Right kidney (tissue), 9 donors: ENCODE measurements at places on chromosomes 3 and 15.

- no peak for DNase-seq
Observed at GRCh38 chr15:66151809-66152208, 101.7 kb downstream of the MEGF11 start.

GRCh38 chr15:93314245-93314644 lies 225.2 kb upstream of the RGMA start:
- no peak for DNase-seq

GRCh38 chr3:156176048-156176447 lies 55.7 kb downstream of the KCNAB1 start:
- DNase-seq: no peak

DNA sequence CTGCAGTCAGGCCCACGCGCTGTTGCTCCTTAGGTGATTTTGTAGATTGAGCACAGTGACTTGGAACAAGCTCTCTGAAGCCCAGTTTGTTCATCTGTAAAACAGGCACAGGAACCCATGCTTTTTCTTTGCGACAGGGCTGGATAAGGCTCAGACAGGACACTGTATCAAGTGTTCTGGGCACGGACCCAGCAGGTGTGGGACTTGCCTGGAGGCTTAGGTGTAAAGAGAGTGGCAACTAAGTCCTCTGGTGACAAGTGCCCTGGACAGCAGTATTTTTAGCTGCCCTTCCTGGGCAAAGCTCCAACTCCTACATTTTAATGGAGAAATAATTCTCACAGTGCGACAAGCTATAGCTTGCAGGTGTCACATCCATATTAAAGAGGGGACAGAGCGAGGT lies 32.2 kb downstream of the CD276 start:
- no peak for DNase-seq

GRCh38 chr3:12972781-12973702 lies 100.2 kb downstream of the IQSEC1 start:
- DNase-seq: no peak

GRCh38 chr3:23735535-23736326 lies 70.0 kb upstream of the UBE2E1 start:
- no peak for DNase-seq

DNA sequence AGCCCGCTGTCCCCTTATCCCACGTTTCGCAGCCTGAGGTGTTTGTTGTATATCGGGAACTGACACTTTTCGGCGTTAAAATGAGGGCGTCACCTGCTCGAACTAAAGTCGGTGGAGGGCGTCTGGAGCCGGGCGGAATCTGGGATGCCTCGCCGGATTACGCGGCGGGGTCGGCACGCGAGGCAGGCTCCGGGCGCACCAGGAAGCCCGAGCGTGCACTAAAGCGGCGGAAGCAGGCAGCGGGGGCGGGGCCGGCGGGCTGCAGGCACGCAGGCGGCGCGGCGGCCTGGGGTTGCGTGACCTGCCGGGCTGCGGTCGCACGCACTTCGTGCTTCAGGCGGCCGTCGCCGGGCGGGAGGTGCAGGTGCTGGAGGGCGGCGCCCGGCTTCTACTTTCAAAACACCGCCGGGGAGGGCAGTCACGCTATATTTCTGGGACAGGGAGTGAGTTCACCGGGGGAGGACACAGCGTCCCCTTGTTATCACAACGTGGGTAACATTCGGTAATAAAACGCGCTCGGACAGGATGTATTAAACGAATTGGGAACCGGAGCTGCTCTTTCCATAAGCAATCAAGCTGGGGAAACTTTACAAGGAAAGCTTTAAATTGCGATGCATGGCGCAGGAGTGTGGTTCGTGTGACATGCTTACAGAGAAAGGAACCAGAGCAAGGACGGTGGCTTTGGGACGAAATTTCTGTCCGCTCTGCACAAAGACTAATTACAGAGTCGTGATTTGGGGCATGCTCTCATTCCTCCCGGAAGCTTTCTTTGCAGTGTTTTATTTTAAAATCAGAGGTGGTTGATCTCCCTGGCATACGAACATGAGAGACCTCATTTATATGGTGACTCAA lies 9.1 kb upstream of the LEKR1 start:
- peak; percentile 92 for DNase-seq

DNA sequence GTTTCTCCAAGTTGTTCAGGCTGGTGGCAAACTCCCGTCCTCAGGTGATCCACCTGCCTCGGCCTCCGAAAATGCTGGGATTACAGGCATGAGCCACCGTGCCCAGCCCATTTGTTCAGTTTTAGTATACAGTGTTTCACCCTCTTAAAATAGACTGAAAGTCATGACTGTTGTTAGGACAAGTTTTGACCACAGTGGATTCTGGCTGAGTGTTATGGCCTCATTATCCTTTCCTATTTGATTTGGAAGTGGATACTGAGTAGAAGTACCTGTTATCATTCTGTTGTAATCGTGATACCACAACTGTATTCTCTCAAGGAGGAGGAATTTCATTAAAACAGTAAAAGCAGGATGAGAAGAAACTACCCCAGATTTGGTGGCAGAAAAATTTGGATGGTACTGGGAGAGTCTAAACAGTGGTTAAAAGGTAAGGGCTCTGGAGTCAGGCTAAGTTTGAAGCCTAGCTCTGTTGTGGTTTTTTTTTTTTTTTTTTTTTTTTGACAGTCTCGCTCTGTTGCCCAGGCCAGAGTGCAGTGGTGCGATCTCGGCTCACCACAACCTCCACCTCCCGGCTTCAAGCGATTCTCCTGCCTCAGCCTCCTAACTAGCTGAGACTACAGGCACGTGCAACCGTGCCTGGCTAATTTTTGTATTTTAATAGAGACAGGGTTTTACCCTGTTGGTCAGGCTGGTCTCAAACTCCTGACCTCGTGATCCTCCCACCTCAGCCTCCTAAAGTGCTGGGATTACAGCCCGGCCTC lies 2.6 kb downstream of the MAP2K1 start:
- DNase-seq: no peak

DNA sequence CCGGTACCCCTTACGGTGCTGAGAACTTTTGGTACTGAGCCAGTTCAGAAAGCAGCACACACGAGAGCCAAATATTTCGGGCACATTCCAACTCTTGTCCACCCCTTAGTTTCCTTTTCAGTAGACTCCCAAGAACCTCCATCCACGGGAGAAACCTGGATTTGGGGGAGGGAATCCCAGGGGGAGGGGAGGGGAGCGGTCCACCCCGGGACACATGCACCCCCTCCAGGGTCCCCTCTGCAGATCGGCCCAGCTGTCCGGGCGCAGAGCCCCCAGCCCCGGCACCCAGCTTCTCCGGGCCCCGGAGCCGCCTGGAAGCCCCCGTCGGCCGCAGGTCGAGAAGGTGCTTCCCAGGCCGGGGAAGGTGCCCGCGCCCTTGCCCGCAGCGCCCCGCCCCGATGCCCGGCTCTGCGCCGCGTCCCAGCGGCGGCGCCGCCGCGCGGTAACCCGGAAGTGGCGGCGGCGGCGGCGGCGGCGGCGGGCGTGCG lies 455 bp upstream of the ABHD17C start:
- peak; percentile 66 for DNase-seq

- DNase-seq: no peak
Observed at GRCh38 chr15:63288778-63289378, 11.5 kb downstream of the APH1B start.

DNA sequence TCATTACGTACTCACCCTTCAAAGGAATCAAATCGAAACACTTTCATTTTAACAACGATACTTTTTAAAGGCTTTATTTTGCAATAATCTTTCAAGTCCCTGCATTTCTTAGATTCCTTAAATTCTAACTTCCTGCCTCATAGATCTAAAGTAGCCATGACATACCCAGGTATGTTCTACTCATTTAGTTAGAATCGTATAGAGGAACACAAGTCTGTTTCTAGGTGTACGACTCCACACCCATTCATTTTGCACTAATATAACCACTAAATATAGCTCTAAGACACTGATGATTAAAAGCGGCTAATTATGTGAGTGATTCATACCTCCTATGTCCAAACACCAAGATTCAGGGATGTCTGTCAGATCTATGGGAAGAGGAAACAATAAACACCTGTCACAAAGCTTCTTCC lies 1.3 kb downstream of the ATP13A3 start:
- no peak for DNase-seq

- DNase-seq: no peak
Observed at GRCh38 chr15:86256628-86257027, 177.0 kb downstream of the AGBL1 start.

- DNase-seq: no peak
Observed at GRCh38 chr3:156036258-156037053, 83.9 kb upstream of the KCNAB1 start.

GRCh38 chr3:139588450-139588849 lies 48.9 kb upstream of the RBP1 start:
- DNase-seq: no peak

- DNase-seq: no peak
Observed at GRCh38 chr3:106214641-106215040, 345.8 kb upstream of the CBLB start.

DNA sequence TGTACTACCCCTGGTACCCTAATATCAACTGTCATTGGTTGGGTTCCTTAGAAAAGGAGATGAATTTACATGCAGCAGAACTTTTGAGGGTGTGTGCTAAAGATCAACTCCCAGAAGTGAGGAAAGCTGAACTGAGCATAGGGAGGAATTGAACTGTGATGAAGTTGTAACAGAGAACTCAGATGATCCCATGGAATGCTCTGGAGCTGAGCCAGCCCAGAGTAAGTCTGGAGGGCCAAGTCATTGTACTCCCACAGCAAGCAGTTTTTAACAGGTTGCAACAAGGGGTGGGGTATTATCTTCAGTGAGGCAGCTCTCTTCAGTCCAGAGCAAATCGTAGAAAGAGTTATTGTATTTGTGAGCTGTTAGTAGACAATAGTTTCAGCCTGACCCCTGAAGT lies 572.3 kb downstream of the PYDC2 start:
- DNase-seq: no peak

- DNase-seq: no peak
Observed at GRCh38 chr3:22231061-22231460, 480.1 kb upstream of the ZNF385D start.

DNA sequence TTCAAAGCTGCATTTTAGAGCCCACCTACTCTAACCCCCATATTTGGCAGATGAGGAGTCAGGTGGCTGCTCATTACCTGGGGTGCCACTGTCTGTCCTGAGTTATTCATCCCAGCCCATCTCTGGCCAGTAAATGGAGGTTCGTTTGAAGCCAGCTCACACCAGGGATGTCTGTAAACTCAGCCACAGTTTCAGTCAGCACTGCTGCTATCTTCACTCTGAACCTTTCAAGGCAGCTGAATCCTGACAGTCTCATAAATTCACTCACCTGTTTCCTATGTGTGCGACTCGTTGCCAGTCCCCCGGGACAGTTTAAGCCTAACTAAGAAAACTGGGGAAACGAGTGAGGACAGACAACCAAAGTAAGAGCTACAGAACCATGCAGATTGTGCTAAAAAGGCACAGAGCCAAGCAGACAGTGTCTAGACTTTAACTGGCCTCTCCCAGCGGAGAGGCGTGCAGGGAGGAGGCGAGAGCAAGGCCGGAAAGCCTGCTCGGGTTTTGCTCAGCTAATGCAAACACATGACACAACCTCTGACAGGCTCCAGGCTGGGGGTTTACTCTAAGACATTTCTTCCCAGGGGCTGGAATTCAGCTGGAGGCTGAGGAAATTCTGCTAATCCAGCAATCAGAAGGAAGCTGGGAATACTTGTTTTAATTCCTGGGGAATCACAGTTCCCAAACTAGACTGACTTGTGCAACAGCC lies 12.0 kb downstream of the FSTL1 start:
- peak; percentile 52 for DNase-seq

GRCh38 chr3:104612218-104612617 lies 754.5 kb upstream of the ALCAM start:
- DNase-seq: no peak

DNA sequence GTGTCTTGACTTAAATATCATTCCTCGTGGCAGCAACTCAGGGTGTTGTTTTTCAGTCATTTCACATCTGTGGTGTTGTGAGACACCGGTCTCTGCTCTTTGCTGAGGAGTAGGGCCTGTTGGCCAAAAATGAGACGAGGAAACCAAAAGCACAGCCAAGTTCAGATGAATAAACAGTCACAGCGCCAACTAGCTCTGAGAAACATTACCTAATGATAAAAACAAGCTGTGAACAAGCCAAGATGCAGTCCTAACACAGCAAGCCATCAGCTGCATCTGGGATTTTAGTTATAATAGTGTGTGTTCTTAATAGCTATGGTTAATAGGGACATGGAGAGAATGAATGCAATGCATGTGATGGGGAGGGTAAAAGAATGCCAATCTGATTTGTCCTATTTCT lies 843.4 kb upstream of the DPPA4 start:
- DNase-seq: no peak

DNA sequence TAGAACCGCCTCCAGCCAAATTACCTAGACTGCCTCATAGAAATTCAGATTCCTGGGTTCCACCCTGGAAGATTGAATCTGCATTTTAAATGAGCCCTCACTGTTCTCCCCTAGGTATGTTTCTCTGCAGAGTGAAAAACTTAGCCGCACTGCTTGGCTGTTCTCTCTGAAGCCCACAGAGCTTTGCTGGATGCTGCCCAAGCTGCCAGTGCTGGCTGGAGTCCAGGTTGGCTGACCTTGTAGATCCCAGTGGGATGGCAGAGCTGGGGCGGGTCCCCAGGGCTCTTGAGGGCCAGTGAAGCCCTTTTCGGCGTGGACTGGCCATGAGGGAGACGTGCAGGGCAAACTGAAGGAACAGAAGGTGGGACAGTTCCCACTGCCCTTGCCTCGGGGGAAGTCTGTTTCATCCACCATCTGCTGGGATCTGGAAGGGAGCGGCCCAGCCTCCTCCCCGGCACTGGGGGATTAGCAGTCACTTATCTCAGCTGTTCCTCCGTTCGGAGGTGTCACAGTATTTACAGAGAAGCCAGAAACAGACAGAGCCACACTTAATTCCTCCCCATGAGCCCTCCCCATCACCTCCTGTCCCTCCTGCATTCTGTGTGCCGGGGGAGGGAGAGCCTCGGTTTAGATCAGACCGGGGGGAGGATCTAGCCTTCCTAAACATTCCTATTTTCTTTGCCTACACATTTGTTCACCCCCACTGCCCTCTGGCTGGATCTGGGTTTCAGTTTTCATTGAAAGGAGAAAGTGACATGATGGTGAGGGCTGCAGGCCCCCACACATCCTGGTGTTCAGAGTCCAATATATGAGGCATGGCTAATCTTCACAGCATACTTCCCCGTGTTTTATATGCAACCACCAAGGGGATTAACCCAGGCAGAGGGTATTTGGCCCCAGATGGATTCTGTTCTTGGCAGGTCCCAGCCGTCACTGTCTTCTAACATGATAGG lies 4.1 kb upstream of the ACTC1 start:
- peak; percentile 50 for DNase-seq

GRCh38 chr3:112048911-112049310 lies 14.4 kb downstream of the TMPRSS7 start:
- no peak for DNase-seq

- DNase-seq: no peak
Observed at GRCh38 chr3:185623939-185624665, 38.0 kb downstream of the SENP2 start.

DNA sequence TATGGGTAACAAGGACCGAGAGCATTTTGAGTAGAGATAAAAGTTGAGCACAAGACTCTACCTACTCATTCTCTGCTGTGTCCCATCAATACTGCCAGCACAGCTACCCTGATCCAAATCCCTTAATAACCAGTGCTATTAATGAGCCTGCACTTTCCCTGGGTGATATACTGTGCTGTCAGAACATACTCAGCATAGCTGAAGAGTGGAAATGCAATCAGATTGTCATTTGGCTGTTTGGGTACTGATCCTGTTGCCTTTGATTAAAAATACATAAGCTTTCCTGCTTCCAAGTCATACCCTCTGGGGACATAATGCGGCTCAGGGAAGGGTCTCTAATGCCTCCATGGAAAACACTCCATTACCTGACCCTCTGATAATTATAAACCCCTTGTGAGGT lies 917.5 kb downstream of the SQOR start:
- DNase-seq: no peak

GRCh38 chr3:194327218-194328052 lies 23.7 kb downstream of the CPN2 start:
- peak; percentile 37 for DNase-seq

- DNase-seq: no peak
Observed at GRCh38 chr3:33314993-33315392, 37.8 kb downstream of the FBXL2 start.
